ENCODE measurements at places on chromosomes 12 and 14. TPM values are rescaled to one million over a fixed set of nuclear protein-coding genes. Genes with fewer than 3 reads are reported as not detected.

GRCh38 chr12:46406352-46407027 lies 33.9 kb upstream of the SLC38A2 start:
- H3K36me3 ChIP-seq = no peaks in the 10 kb centered on the region
- H3K4me3 ChIP-seq = no peak overlapping the region
- no peaks in the 10 kb centered on the region for H3K27me3 ChIP-seq
- DNase-seq = no peak
- no peak overlapping the region for H3K27ac ChIP-seq

DNA sequence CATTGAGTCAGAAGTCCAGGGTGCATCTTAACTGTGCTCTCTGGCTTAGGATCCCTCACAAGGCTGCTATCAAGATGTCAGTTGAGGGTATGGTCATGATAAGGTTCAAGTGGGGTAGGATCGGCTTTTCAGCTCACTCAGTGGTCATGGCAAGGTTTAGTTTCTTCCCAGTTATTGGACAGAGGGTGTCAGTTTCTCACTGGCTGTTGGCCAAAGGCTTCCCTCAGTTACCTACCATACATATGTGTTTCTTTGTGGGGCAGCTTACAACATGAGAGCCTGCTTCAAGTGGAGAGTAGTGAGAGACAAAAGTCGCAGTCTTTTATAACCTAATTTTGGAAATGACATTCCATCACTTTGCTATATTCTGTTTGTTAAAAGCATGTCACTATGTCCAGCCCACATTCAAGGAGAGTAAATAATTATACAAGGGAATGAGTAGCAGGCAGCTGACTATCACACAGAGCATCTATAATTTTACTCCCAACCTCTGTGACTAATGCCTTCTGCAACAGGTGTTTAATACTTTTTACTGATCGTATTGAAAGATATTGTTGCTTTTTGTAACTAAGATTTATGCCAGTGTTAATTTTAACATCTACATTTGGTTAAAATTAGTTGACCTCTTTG lies 572.8 kb upstream of the FBXO33 start:
- no peak overlapping the region for H3K27ac ChIP-seq
- no peak for DNase-seq
- H3K36me3 ChIP-seq = no peaks in the 10 kb centered on the region
- no peak overlapping the region for H3K4me3 ChIP-seq
- no peaks in the 10 kb centered on the region for H3K27me3 ChIP-seq

- no peaks in the 10 kb centered on the region for H3K27me3 ChIP-seq
- no peak overlapping the region for H3K4me3 ChIP-seq
- no peak overlapping the region for H3K27ac ChIP-seq
- H3K36me3 ChIP-seq = peaks cover 10% of the 10 kb centered on the region
- no peak for DNase-seq
These were observed 36.3 kb upstream of the ALDH2 start for GRCh38 chr12:111730420-111730819.

- H3K27me3 ChIP-seq = no peaks in the 10 kb centered on the region
- H3K4me1 ChIP-seq = peaks cover 23% of the 10 kb centered on the region
- H3K36me3 ChIP-seq = peaks cover 5% of the 10 kb centered on the region
- H3K27ac ChIP-seq = peak overlapping the region; percentile 62
- H3K4me3 ChIP-seq = peak overlapping the region; percentile 13
- DNase-seq = peak; percentile 13
These were observed 1.1 kb downstream of the SMIM10L1 start for GRCh38 chr12:11171969-11172675.

GRCh38 chr14:57174466-57174865 lies 94.2 kb downstream of the EXOC5 start:
- no peak overlapping the region for H3K27ac ChIP-seq
- DNase-seq = no peak
- no peak overlapping the region for H3K4me3 ChIP-seq
- no peaks in the 10 kb centered on the region for H3K27me3 ChIP-seq
- H3K36me3 ChIP-seq = no peaks in the 10 kb centered on the region

- no peak overlapping the region for H3K4me3 ChIP-seq
- no peak for DNase-seq
- H3K27me3 ChIP-seq = peaks cover 5% of the 10 kb centered on the region
- H3K27ac ChIP-seq = no peak overlapping the region
- H3K36me3 ChIP-seq = no peaks in the 10 kb centered on the region
These were observed 148.7 kb downstream of the BCL11B start for GRCh38 chr14:99123208-99123870.

GRCh38 chr14:36901861-36902260 lies 240.2 kb downstream of the PAX9 start:
- H3K27me3 ChIP-seq = no peaks in the 10 kb centered on the region
- no peaks in the 10 kb centered on the region for H3K4me1 ChIP-seq
- no peak overlapping the region for H3K4me3 ChIP-seq
- no peak for DNase-seq
- no peak overlapping the region for H3K27ac ChIP-seq

- no peaks in the 10 kb centered on the region for H3K27me3 ChIP-seq
- H3K36me3 ChIP-seq = no peaks in the 10 kb centered on the region
- no peaks in the 10 kb centered on the region for H3K4me1 ChIP-seq
- no peak overlapping the region for H3K27ac ChIP-seq
These were observed 6.1 kb downstream of the ATP2B1 start for GRCh38 chr12:89702503-89702902.

Gene PTGDR
- 0.53 TPM for polyA plus RNA-seq

GRCh38 chr14:95064734-95065133 lies 92.6 kb downstream of the DICER1 start:
- DNase-seq = no peak
- H3K27me3 ChIP-seq = no peaks in the 10 kb centered on the region
- no peaks in the 10 kb centered on the region for H3K4me1 ChIP-seq
- no peaks in the 10 kb centered on the region for H3K36me3 ChIP-seq

GRCh38 chr12:90099288-90099687 lies 390.6 kb upstream of the ATP2B1 start:
- no peak overlapping the region for H3K27ac ChIP-seq
- H3K27me3 ChIP-seq = no peaks in the 10 kb centered on the region
- DNase-seq = no peak
- no peak overlapping the region for H3K4me3 ChIP-seq
- H3K36me3 ChIP-seq = no peaks in the 10 kb centered on the region

GRCh38 chr14:32896979-32897697 lies 41.5 kb upstream of the NPAS3 start:
- no peak for DNase-seq
- no peaks in the 10 kb centered on the region for H3K4me1 ChIP-seq
- no peak overlapping the region for H3K27ac ChIP-seq
- H3K27me3 ChIP-seq = peaks cover 10% of the 10 kb centered on the region
- H3K4me3 ChIP-seq = no peak overlapping the region

Gene HOXC12
- polyA plus RNA-seq = not detected

GRCh38 chr14:100773331-100774163 lies 46.9 kb downstream of the DLK1 start:
- no peak overlapping the region for H3K27ac ChIP-seq
- no peak for DNase-seq
- H3K4me3 ChIP-seq = no peak overlapping the region
- no peaks in the 10 kb centered on the region for H3K36me3 ChIP-seq
- H3K4me1 ChIP-seq = no peaks in the 10 kb centered on the region

DNA sequence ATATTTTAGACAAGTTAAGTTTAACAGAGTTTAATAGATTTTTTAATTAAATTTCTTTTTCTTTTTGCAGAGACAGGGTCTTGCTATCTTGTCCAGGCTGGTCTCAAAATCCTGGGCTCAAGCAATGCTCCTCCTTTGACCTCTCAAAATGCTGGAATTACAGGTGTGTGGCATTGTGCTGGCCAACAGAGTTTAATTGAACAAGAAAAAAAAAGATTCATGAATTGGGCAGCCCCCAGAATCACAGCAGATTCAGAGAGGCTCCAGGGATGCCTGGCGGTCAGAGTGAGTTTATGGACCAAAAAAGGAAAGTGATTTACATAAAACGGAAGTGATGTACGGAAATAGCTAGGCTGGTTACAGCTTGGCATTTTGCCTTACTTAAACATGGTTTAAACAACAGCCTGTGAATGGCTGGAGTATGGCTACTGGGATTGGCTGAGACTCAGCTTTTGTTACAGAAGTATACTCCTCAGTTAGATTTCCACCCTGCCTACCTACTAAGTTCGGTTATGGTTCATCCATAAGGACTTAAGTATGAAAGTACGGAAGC lies 14.5 kb upstream of the TESPA1 start:
- no peaks in the 10 kb centered on the region for H3K4me1 ChIP-seq
- H3K4me3 ChIP-seq = no peak overlapping the region
- H3K36me3 ChIP-seq = no peaks in the 10 kb centered on the region

DNA sequence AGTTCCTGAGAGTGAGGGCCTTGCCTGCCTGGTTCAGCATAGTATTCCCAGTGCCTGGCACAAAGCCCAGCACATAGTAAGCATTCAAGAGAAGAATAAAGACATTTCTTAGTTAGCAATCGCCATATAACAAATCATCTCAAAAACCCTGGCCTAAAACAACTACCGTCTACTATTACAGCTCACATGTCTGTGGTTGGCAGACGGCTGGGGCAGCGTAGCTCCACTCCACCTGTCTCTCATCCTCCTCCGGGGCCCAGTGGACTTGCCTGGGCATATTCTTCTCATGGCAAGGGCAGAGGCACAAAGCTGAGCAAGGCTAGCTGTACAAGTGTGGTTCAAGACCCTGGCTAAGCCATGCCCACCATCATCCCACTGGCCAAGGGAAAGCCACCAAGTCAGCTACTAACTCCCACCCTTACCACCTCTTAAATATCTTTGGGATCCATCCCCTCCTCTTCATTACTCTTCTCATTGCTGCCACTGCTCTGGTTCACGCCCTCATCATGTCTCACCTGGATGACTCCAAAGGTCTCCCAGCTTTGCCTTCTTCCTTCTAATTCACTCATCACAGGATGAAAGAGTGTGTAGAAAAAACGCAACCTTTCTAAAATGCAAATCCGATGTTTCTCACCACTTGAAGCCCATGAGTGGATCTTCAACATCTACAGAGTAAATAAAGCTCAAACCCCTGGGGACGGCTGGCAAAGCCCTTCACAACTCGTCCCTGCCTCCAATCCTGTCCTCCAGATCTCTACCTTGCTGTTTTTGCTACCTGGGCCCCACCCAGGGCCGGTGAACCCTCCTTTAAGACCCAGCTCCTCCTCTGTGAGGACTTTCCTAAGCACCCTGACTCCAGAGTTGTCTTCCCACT lies 10.4 kb downstream of the TMEM229B start:
- H3K36me3 ChIP-seq = no peaks in the 10 kb centered on the region
- DNase-seq = no peak
- no peaks in the 10 kb centered on the region for H3K27me3 ChIP-seq

DNA sequence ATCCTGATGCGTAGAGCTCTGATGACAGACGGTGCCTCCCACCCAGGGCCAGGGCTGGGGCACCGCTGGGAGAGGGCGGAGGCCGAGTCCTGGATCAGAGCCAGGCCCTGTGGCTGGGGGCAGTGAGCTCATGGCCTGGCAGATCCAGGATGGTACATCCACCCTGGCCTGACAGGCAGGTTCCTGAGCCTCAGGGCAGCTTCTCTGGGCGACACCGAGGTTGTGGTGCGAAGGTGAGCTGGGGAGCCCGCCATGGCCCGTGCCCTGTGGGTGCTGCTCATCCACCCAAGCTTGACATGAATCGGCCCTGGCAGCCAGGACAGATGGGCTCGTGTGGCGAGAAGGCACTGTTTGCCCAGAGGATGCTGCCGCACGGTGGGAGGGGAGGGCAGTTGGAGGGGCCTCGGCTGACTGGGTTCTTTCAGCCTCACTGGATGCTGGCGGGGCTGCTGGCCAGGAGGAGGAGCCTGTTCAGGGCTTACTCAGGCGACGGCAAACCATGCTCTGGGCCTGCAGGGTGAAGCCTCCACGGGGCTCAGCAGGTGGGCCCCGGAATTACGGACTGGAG lies 16.6 kb downstream of the LRTM2 start:
- DNase-seq = no peak
- H3K36me3 ChIP-seq = no peaks in the 10 kb centered on the region
- H3K4me1 ChIP-seq = no peaks in the 10 kb centered on the region
- no peak overlapping the region for H3K27ac ChIP-seq
- no peaks in the 10 kb centered on the region for H3K27me3 ChIP-seq

Gene PPP4R3A
- polyA plus RNA-seq = 43.8 TPM

Gene POU6F1
- 9.4 TPM for polyA plus RNA-seq

DNA sequence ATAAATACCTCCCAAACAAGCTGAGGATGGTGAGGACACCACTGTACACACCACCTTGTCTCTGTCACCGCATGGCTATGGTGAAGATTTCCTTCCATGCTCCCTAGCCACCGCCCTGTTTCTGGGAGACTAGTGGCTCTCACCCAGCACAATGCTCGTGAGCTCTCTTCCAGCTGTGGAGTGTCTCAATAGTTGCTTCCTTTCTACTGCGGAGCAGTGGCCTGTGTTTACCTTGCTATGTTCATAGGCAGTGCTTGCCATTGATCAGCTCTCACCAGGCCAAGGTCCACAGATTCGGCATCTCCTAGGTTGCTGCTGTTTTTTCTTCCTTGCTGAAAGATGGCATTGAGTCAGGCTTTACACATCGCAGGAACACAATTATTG lies 313.6 kb upstream of the RTL1 start:
- H3K36me3 ChIP-seq = no peaks in the 10 kb centered on the region
- peaks cover 30% of the 10 kb centered on the region for H3K4me1 ChIP-seq
- H3K27me3 ChIP-seq = no peaks in the 10 kb centered on the region
- no peak for DNase-seq

Gene CCDC38
- polyA plus RNA-seq = 0.04 TPM

DNA sequence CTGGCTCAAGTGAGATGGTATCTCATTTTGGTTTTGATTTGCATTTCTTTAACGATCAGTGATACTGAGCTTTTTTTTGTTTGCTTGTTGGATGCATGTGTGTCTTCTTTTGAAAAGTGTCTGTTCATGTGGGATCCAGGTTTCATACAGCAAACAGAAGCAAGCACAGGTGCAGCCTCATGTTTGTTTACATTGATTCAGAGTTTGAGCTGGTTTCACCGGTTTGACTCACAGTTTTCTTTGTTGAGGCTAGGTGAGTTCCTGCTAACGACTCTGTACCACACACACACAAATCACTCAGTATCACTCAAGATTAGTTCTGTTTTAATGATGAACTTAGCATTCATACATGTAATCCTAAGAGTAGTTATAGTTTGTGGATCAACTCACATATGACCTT lies 3.7 kb downstream of the OR10G2 start:
- no peak overlapping the region for H3K4me3 ChIP-seq
- DNase-seq = peak; percentile 38
- H3K4me1 ChIP-seq = no peaks in the 10 kb centered on the region
- no peaks in the 10 kb centered on the region for H3K36me3 ChIP-seq
- H3K27ac ChIP-seq = no peak overlapping the region

- H3K4me3 ChIP-seq = no peak overlapping the region
- H3K36me3 ChIP-seq = no peaks in the 10 kb centered on the region
- H3K27ac ChIP-seq = peak overlapping the region; percentile 63
These were observed 249.0 kb downstream of the CACNA1C start for GRCh38 chr12:2301531-2302461.

GRCh38 chr12:108333898-108334699 lies 5.0 kb downstream of the CMKLR1 start:
- H3K4me3 ChIP-seq = no peak overlapping the region
- H3K27ac ChIP-seq = peak overlapping the region; percentile 78
- H3K36me3 ChIP-seq = peaks cover 2% of the 10 kb centered on the region
- no peaks in the 10 kb centered on the region for H3K4me1 ChIP-seq

DNA sequence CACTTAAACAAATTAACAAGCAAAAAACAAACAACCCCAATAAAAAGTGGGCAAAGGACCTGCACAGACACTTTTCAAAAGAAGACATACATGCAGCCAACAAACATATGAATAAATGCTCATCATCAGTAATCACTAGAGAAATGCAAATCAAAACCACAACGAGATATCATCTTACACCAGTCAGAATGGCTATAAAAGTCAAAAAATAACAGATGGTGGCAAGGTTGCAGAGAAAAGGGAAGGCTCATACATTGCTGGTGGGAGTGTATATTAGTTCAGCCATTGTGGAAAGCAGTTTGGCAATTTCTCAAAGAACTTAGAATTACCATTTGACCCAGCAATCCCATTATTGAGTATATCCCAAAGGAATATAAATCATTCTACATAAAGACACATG lies 34.6 kb upstream of the NT5DC3 start:
- H3K4me3 ChIP-seq = no peak overlapping the region
- no peaks in the 10 kb centered on the region for H3K4me1 ChIP-seq
- no peak for DNase-seq
- no peak overlapping the region for H3K27ac ChIP-seq

All from lung (tissue), 17 donors.